ENCODE measurements at places on chromosomes 11 and 22.

DNA sequence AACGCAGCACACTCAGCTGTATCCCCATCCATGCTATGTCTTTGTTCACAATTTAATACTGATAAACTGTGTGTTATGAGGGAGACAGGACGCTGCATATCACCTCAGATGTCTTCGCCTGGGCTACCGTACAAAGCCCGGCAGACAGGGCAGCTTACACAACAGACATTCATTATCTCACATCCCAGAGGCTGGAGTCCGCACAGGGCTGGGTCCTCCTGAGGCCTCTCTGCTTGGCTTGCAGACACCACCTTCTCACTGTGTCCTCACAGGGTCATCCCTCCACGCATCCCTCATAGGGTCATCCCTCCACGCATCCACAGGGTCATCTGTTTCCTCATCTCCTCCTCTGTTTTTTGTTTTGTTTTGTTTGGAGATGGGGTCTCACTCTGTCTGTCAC is 61.2 kb downstream of the SHANK2 start:
- DNase-seq: no peak

DNA sequence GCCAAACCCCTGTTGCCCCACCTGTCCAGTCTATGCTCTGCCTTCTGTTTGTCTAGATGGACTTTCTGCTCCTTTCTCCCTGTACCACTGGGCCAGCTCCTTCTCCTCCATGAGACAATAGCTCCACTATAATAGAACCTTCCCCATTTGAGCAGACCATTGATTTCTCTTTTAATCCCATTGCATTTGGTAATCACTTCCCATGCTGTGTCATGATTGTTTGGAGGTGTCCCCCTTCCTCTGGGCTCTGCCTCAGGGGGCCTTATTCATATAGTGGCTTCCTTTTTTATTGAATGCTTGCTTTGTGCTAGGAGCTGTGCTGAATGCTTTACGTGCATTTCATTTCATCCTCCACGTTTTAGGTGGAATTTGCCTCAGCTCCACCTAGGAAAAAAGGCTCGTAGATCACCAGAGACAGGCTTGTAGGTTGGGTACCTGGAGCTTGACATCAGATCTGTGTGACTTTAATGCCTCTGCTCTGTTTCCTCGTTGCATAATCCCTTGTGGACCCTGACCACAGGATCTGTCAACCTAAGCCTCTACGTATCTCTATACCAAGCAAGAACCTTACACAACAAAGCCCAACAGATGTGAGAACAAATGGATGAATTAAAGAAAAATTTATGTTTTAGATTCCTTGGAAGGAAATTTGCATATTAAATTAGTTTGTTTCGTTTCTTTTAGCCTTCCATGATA is 106.2 kb upstream of the RASSF10 start:
- no peak for DNase-seq

GRCh38 chr11:15819679-15820286 is 536.6 kb downstream of the SOX6 start:
- DNase-seq: no peak

DNA sequence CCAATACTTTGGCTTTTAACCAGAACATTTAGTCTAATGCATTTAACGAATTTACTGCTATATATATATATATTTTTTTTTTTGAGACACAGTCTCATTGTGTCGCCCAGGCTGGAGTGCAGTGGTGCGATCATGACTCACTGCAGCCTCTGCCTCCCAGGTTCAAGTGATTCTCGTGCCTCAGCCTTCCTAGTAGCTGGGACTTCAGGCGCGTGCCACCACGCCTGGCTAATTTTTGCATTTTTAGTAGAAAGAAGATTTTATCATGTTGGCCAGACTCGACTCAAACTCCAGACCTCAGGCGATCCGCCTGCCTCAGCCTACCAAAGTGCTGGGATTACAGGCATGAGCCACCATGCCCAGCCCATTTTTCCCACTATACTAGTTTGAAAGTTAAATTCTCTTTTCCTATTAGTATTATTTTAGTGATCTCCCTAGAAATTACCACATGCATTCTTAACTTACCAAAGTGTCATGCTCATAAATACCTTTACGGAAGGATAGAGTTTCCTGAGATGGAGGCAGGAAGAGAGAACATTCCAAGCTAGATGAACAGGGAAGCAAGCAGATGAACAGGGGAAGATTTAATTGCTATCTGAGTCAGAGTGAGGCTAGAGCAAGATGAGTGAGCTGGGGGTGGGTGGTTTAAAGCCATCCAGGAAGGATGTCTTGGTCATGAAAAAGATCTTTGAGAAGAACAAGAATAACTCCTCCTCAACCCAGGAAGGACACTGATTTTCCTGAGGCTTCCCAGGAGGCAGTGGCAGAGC is 4.4 kb upstream of the PGAP2 start:
- no peak for DNase-seq

DNA sequence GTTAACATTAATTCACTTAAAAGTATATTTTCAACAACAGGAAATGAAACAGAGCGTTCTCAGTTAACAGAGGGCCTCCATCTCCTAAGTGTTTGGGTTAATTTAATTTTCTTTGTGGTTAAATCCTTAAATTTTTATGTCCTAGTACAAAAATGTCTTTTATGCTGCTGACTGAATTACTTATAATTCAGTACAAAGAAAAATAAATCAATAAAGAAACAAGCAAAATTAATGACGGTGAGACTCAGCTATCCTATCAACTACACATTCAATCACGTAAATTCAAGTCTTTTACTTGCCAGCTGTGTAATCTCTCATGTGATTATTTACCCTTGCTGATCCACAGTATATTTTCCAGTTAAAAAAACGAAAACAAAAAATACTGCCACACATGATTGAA is 81.4 kb downstream of the BBOX1 start:
- no peak for DNase-seq

GRCh38 chr22:17949642-17950473 is 74.5 kb downstream of the MICAL3 start:
- DNase-seq: no peak

DNA sequence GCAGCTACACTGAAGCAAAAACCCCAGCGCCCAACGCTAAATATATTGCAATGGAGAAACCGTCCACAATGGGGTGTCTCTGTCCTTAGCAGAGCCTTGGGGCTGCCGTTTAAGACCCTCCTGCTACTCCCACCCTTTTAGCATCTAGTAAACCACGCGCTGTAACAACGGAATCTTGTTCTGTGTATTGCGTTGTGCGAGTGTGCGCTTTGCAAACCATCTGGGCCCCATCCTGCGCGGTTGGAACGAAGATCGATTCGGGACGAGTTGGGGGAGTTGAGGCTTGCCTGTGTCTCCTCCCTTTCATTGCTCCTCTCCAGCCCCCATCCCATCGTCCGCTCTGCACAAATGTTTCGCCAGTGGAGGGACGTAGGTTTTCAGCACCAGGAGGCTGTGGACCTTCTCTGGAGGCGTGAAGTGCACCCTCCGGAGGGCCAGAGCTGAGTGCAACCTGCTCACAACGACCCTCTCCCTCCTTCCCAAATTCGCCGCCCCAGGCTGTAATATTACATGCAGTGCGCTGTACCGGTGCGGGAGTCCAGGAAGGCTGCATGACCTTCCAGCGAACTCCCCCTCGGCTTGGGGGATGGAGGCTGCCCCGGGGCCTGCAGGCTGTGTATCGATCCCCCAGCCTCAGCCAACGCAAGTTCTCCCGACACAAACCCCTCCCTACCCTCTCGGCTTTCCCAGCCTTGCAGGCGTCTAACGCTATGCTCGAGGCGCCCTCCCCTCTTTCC is 1.6 kb upstream of the KMT2A start:
- DNase-seq: peak; percentile 13

- DNase-seq: no peak
These were observed 76.0 kb downstream of the UBASH3B start for GRCh38 chr11:122731500-122731913.

DNA sequence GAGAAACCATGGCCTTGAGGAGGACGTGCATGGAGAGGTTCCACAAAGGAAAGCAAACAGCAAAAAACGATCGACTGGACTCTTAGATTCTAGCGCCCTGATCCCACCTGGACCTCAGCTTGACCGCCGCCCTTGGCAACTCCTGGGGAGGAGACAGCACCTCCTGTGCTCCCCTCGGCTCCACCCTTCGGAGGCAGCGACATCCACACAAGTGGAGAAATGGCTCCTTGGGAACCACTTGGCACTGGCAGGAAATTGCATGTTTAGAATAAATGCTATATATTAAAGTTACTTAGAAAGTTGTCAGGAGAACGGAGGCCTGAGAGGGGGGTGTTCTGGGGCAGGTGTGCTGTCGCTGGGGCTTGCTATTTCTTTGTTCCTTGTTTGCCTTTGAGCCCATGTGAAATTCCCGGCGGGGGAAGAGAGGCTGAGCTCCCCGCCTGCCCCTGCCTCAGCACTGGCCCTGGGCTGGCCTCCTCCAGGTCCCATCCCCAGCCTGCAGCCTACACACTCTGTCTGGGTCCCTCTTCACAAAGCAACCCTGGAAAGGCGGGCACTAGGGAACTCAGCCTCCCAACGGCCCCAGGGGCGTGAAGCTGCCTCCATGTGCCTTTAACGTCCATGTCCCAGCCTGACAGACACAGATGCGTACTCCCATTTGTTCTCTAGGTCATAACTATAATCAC is 395.3 kb downstream of the BRD1 start:
- DNase-seq: no peak

GRCh38 chr22:20436307-20436767 is 1.3 kb downstream of the SCARF2 start:
- no peak for DNase-seq

DNA sequence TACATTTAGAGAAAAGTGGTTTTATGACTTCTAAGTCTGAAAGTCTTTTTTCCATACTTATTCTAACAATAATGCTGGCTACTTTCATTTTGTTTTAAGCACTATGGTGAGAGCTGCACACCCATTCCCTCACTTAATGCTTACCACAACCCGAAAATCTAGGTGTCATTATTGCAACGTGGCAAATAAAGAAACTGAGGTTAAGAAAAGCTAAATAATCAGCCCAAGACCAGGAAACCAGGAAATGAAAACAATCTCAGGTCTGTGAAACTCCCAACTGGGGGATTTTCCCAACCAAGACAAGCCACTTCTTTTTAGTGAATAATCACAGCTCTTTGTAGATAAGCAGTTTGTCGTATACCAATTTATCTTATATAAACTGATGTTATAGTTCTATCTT is 126.3 kb downstream of the SLC1A2 start:
- DNase-seq: no peak

- DNase-seq: no peak
These were observed at the start of gene RAB3IL1 for GRCh38 chr11:61917334-61918109. RAB3IL1 (minus strand) TSS chr11:61917566; CDS start chr11:61917367, 199 bp downstream.

DNA sequence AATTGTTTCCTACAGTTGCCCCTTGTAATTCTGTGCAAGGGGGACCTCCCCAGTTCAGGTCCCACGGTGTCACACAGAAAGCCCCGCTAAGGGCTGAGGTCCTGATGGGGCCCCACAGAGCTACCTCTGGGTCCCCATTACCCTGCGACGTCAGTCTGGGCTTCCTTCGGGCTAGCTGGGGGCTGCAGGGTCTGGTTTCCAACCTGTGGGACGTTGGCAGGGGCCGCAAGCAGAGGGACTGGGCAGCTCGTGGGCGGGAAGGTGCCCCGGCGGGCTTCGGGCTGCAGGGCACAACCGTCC is 698 bp downstream of the SLC37A4 start:
- no peak for DNase-seq

GRCh38 chr11:12226093-12226492 is 115.7 kb downstream of the MICAL2 start:
- no peak for DNase-seq

- DNase-seq: no peak
These were observed 61.0 kb downstream of the APIP start for GRCh38 chr11:34855021-34855753.

DNA sequence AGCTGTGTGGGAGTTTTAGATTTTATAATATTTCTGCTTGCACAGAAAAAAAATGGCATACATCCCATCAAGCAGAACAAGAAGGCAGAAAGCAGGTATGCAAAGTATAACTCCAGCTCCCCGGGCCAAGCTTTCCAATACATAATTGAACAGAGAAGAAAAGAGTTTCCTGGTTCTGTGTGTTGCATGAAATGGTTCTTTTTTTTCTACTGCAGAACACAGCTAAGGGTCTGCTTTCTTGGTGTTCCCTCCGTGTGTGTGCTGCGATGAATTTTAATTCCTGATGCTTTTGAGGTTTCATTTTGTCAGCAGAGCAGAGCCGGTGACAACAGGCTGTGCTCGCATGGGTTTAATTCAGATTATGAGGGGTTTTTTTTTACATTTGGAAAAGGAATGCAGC is 70.7 kb upstream of the TTC12 start:
- DNase-seq: no peak

- no peak for DNase-seq
These were observed at the start of gene PANX3 for GRCh38 chr11:124611064-124611463. PANX3 (plus strand) TSS chr11:124611428; CDS start chr11:124611557, 129 bp downstream.

- no peak for DNase-seq
These were observed 31.3 kb downstream of the RSF1 start for GRCh38 chr11:77789061-77789730.

GRCh38 chr11:79467761-79468160 is 26.9 kb upstream of the TENM4 start:
- no peak for DNase-seq

DNA sequence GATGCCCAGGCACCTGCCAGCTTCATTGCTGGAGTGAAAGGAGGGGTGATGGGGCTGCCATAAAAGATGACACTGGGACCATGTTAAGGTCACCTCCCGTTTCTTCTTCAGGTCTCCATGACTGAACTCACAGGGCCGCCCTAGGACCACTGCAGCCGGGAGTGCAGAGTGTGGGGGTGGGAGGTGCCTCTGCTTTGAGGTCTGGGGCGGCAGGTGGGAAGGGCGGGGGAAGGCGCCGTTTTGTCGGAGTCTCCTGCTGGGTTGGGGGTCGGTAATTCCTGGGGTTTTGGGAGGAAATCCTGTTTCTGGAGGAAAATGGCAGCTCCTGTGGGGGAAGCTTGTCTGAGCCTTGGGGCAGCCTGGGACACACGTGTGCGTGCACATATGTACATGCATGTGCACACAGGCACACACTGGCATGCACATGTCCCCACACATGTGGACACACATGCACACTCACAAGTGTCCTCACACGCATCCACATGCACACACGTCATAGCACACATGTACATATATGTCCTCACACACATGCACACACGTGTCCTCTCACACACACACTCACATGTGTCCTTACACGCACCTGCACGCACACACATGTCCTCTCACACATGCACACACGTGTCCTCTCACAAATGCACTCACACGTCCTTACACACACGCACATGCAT is 990.9 kb downstream of the BRD1 start:
- DNase-seq: no peak

GRCh38 chr11:11036848-11037732 is 179.2 kb upstream of the ZBED5 start:
- DNase-seq: no peak

DNA sequence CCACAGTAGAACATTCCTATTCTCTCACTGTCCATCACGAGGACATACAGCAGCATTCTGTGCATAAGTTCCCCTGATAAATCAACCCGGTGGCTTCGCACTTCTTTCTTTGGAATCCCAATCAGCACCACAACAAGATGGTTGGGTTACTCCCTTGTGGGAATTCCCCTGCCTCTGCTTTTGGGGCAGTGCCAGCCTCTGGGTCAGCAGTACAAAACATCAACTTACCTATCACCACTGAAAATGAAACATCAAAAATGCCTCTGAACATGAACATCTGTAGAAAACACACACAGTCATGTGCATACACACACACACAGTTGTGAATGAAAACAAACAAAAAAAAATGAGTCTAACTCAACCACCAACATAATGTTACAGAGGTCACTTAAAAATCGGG is 79.3 kb downstream of the KCNA4 start:
- DNase-seq: no peak

Measured in stimulated activated CD4-positive, alpha-beta T cell treated with anti-CD3 and anti-CD28 coated beads, TNF-alpha, amount 100 ng/mL, for 4 hours (primary cell).